ENCODE measurements at places on chromosomes 3 and 15. TPM values are rescaled to one million over a fixed set of nuclear protein-coding genes. Genes with fewer than 3 reads are reported as not detected.

GRCh38 chr3:116441652-116442051 is 3.6 kb downstream of the LSAMP start:
- no peak for DNase-seq

CFAP100 gene
- total RNA-seq: not detected

BFSP2 gene
- total RNA-seq: not detected

DNA sequence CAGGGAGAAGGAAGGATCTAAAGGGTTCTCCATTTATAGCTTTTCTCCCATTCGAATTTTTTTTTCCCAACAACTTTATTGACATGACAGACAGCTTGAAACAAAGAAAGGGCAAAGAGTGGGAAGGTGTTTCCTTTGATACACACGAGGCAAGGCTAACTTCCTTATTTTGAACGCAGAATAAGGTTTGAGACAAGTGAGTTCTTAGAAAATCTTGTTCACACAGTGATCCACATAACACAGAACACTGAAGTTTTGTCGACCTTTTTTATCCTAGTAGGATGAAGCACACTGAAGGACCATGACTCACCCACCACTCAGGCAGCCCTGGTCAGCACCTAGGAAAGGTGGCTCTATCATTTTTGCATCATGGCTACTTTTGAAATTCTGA is 425.8 kb upstream of the MDFIC2 start:
- DNase-seq: no peak
